ENCODE measurements at places on chromosomes 2 and 18. TPM values are rescaled to one million over a fixed set of nuclear protein-coding genes. Genes with fewer than 3 reads are reported as not detected.

The SULT1C4 gene
- total RNA-seq: 0.79 TPM

- DNase-seq: peak; percentile 6
Measured at GRCh38 chr2:239828192-239828972, 196.8 kb downstream of the NDUFA10 start.

DNA sequence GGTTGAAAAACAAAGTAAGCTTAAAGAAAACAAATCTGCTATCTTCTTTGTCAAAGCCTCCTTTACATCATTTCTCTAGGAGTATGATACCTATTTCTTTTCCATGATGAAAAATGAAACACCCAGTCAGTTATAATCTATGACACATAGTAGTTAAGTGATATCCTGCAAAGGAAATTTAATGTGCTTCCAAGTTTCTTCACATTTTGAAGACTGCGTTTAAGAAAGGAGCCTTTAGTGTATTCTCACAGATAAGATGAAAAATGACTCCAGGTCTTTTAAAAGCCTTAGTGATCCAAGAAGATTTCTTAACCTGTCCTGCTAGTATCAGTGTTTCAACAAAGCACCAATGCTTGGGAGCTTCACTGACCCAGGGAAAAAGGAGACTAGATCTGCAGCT lies 356.7 kb downstream of the CCDC85A start:
- no peak for DNase-seq

DNA sequence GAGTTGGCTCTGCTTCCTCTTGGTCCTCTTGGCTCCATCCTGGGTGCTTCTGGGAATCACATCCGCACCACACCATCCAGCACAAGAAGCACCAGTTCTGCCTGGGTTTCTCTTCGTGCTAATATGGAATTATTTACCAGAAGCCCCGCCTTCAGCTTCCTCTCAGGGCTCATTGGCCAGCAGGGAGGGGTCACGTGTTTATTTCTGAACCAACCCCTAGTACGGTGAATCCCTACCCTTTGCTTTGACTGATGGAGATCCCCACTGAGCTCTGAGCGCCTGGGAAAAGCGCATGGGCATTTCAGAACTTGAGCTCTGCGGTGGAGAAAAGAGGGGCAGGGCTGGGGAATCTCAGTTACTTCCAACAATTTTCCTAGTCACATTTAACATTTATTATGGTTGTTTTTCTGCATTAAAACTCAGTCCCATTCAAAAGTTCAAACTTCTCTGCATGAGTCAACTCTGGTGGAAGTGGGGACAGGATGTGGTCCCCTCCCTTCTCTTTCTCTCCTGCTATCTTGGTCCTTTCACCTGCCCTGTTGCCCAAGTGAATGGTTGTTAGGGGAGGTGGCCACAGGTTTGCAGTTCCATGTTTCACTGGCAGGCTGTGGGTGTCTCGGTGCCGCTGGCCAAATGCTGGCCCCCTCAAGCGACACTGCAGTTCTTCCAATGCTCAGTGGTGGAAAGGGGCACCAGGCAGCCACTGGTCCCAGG lies 76.4 kb upstream of the TTC39C start:
- DNase-seq: no peak

GRCh38 chr2:119349289-119349688 lies 17.3 kb downstream of the C2orf76 start:
- DNase-seq: no peak

DNA sequence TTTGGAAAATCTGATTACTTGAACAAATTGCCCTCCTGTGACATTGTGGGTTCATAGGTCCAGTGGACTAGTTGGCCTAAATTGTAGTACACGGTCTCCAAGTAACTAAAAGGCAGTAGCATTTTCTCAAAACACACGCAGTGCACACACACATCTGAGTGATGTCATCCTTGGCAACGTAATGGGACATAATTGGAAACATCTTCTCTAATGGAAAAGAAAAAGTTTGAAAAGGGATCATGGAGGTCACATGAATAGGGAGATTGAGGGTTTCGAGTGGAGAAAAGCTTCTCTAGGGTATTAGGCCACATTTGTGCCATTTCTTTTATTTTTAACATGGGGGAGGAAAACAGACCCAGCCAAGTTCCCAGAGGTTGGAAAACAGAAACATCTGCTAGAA lies 93.3 kb downstream of the MAP4K4 start:
- no peak for DNase-seq

DNA sequence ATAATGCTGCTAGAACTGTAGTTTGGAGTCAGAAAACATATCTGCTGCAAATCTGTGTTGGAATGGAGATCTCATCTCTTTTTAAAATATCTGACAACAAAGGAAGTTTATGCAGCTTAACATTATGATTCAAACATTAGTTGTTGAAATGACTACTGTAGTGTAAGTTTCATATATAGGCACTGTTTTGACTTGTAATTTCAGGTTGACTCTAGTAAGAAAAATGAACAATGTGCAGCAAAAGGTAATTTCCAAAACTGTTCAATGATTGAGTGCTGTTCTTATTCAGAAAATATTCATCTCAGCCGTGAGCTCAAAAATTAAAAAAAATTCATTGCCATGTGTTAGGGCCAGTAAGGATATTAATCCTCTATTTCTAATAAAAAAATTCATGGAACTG lies 48.5 kb downstream of the CCDC138 start:
- no peak for DNase-seq

- DNase-seq: no peak
Measured at GRCh38 chr18:53795610-53796009, 428.9 kb downstream of the MBD2 start.
